ENCODE measurements at places on chromosomes 6 and 20.

DNA sequence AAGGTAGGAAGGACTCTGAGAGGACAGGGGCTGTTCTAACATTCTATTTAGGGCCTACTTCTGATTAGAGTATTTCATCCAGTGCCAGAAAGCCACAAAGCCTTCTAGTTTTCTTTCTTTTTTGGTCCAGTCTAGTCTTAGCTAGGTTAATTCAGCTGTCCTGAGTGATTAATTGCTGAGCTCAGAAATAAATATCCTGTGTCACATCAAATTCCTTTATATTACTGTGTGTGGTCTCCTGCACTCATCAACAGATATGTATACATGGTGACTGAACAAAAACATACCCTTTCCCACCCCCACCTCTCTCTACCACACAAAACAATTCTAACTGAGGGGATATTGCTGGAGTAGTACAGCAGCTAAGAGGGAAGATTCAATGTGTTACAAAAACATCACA is 601.5 kb upstream of the NRSN1 start:
- DNase-seq: no peak

- peak; percentile 86 for DNase-seq
These were observed 1.4 kb upstream of the FOXO3 start for GRCh38 chr6:108559097-108559883.

DNA sequence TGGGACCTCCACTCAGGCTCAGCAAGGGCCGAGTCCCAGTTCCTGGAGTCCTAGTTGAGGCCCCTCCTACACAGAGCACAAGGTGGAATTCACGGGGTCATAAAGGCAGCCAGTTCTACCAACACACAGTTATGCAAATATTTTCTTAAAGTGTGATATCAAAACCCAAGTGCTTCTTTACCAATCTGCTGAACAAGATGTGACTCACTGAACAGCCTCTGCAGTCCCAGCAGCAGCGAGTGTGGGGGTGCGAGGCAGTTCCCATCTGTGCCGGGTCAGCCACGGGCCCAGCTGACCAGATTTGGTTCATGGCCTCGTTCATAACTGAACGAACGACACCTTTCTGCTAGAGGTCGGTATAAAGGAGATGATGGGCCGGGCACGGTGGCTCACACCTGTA is 4.5 kb upstream of the TCEA2 start:
- no peak for DNase-seq

DNA sequence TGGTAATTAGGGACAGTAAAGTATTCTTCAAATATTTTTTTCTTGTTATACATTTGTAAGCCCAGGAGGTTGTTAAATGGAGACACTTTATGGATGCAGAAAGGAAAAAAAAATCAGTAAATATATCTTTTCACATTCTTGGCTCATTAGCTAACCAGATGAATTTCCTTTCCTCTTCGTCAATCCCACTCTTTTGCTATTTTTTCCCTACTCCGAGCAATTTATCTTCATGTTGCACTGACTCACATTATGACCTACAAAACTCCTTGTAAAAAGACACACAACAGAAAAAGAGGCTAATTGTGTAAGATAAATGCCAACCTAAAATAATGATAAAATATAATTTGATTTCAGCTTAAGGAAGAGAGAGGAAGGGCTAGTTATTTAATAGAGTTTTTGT is 472.9 kb upstream of the ZNF337 start:
- no peak for DNase-seq

DNA sequence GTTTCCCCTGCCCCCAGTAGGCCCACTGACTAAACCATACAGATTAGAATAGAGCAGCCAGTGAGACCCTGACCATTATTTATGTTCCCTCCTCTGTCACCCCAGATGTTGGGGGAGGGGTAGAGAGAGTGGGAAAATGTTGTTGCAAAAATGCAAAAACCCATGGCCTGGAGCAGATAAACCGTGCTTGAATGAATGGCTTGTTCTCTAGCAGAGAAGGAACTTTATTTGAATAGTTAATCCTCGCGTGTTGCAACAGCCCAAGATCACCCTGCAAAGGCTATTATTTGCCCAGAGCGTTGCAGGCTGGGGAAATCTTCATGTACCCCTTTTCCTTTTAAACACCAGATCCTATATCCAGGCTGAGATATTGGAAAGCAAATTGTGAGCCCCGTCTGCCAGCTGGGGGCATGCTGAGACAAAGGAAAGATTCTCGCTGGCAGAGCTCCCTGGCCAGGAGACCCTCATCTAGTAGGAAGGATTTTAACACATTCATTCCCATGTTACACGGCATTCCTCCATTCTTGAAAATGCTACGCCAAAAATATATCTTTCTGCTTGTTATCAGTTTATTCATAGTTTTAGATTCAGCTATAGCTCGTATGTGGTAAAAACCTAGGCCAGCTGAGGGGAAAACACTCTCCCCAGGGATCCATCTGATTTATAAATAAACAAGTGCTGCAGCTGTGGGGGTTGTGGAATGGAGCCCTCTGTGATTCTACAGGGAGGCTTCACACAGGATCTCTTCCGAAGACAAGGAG is 53.0 kb downstream of the LINC00237 start:
- no peak for DNase-seq

GRCh38 chr6:71392276-71392675 is 103.7 kb downstream of the OGFRL1 start:
- DNase-seq: no peak

DNA sequence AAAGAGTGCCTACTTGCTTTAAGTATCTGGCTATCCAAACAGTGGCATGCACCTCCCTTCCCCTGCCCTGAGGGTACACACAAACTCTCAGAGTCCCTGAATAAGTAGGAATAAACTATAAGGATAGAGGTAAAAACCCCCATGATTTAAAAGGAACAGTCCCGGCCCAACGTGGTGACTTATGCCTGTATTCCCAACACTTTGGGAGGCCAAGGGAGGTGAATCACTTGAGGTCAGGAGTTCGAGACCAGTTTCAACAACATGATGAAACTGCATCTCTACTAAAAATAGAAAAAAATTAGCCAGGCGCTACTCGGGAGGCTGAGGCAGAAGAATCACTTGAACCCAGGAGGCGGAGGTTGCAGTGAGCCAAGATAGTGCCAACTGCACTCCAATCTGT is 22.2 kb downstream of the SAMHD1 start:
- no peak for DNase-seq

DNA sequence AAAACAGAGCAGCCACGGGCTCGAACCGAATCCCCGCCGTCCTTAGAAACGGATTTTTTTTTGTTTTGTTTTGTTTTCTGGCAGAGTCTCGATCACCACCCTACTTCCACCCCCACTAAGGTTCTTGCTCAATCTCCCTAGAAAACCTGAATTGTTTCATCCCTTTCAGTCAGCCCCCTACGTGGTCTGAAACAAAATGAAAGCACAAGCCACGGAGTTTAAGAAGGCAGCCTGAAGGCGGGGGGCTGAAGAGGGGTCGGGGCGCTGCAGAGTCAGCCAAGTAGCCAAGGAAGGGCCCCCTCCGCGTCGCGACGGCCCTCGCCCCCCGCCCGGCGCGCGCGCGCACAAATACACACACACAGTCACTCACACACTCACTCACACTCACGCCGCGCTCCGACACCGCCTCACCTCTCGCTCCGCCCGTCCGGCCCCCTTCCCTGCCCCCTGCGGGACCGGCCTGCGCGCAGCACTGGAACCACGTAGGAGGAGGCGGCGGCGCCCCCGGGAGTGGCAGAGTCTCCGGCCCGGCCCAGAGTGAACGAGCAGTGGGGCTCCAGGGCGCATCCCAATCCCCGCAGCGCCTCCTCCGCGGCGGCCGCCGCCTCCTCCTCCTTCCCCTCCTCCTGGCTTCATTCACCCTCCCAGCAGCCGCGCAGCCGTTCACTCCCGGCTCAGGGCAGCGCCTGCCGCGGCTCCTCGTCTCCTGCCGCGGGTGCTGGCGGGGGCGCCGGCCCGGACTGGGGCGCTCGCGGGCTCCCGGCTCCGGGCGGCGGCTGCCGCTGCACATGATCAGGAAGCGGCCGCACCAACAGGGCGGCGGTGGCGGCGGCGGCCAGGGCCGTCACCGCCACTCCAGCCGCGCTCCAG is 1.4 kb downstream of the ATXN1 start:
- DNase-seq: peak; percentile 75

GRCh38 chr20:59721386-59721785 is 117.0 kb downstream of the PHACTR3 start:
- DNase-seq: no peak

GRCh38 chr6:167525774-167526173 is 200.9 kb downstream of the TTLL2 start:
- DNase-seq: no peak

GRCh38 chr6:4999586-4999985 is 4.3 kb downstream of the RPP40 start:
- no peak for DNase-seq

DNA sequence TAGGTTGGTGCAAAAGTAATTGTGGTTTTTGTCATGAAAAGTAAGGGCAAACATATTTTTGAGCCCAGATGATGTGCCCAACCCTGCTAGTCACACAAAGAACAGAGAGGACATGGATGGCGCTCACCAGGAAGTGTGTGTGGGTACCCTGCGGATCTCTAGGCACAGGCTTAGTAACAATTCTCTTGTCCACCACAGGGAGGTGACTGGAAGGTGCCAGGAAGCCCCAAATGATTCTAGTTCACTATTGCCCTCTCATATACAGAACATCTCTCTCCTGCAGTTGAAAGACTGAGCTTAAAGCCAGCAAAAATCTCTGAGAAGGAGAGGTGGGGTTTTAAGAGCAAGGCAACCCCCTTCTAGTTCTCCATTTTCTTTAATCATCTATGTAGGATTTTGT is 272.1 kb upstream of the TAB2 start:
- DNase-seq: peak; percentile 46

DNA sequence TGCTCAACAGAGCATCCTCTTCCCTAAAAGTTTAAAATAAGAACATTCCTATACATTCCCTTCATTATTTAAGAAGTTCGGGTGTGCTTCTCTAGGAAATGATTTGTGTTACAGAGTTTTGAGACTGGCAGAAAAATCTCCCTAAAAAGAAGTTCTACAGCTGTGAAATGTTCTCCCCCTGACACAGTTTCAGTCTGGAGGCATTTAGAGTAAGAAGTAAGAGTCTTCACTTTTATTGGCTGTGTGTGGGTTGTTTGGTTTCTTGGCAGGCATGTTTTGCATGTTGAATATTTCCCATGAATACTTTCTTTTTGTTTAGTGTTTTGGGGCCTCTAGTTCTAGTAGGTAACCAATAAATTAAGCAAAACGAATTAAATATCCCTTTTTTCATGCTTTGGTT is 195.9 kb downstream of the TENT5A start:
- DNase-seq: no peak

DNA sequence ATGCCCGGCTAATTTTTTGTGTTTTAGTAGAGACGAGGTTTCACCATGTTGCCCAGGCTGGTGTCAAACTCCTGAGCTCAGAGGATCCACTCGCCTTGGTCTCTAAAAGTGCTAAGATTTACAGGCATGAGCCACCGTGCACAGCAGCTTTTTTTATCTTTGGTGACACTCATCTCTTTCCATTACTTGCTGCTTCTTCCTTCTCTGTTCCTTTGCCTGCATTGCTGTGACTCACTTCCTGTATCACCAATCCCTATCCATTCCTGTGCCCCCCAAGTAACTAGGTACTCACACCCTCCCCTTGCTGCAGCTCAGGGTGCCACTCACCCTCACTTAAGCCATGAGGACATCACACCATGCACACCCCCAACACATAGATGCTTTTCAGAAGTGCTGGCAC is 24.6 kb downstream of the KHDC1L start:
- no peak for DNase-seq

- no peak for DNase-seq
These were observed 27.3 kb upstream of the HBS1L start for GRCh38 chr6:135081966-135082365.

DNA sequence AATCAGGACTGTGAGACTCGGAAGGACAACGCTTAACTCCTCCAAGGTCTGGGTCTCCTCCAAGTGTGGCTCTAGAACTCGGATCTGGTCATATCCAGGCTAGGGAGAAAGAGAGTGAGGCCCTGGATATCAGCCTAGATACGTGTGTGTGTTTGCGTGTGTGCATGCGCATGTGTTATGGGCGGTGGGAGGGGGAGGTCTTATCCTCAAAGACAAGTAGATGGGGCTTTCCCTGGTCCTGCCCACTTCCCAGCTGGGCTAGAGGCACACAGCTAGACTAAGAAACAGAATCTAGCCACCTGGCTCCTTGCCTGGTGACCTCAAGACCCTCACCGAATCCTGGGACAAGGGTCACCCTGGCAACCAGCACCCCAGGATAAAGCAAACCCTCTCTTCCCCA is 13.2 kb downstream of the CPNE5 start:
- DNase-seq: no peak

- peak; percentile 7 for DNase-seq
These were observed 6.4 kb downstream of the TNFRSF21 start for GRCh38 chr6:47303342-47303741.

DNA sequence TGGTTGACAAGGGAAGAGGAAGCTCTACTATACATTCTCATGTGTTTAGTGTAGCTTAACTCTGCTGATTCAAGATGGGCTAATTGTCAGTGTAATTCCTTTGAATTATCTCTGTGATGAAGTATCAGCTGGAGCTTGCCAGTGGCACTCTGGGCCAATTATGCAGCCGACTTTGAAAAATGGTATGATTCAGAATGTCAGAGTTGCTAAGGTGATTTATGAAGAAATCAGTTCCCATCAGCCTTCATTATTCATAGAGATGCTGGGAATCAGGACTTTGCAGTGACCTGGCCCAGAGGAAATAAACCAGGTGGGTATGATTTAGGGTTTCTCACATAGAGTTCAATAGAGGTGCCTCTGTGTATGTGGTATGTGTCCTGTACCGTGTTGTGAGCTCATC is 33.4 kb downstream of the KCNS1 start:
- no peak for DNase-seq

GRCh38 chr20:50270569-50270968 is 79.9 kb downstream of the CEBPB start:
- DNase-seq: no peak

DNA sequence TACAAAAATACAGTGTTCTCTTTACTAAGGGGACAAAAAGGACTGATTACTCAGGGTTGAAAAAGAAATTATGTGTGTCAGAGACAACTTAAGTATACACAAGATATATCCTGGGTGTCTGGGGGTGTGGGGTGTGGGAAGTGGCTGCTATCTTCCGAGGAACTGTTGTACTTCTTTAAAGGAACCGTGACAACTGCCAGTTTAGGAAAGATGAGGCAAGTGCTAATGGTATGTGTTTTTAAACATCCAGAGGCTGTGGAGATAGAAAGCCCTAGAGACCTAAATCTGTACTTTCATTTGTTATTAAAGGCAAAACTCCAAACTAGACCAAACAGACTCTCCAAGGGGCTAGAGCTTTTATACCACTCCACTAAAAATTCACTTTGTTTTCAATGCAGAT is 95.6 kb downstream of the SNAP25 start:
- DNase-seq: no peak

GRCh38 chr6:100210137-100211117 is 216.4 kb upstream of the MCHR2 start:
- DNase-seq: no peak

- no peak for DNase-seq
These were observed 27.0 kb downstream of the TOX2 start for GRCh38 chr20:43941476-43942200.

DNA sequence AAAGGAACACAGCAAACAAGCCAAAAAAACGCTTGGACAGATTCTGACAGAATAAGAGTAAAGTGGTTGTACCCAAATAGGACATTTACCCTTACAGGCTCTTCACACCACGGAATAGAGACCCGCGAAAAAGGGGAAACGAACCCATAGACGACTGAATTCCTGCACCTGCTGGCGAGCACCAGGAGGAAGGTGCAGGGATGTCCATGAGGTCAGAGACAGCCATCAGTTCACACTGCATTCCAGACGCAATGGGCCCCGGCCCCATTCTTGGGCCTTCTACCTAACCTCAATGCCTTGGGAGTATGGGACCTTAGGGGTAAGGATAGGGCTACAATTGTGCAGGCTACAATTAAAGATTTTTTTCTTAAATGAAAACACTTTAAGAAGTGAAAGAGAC is 5.2 kb upstream of the DIDO1 start:
- no peak for DNase-seq

GRCh38 chr6:19342616-19343015 is 494.6 kb upstream of the ID4 start:
- no peak for DNase-seq
